ENCODE measurements at places on chromosomes 2 and 18.

GRCh38 chr18:32358529-32358928 is 112.2 kb downstream of the GAREM1 start:
- DNase-seq = no peak

DNA sequence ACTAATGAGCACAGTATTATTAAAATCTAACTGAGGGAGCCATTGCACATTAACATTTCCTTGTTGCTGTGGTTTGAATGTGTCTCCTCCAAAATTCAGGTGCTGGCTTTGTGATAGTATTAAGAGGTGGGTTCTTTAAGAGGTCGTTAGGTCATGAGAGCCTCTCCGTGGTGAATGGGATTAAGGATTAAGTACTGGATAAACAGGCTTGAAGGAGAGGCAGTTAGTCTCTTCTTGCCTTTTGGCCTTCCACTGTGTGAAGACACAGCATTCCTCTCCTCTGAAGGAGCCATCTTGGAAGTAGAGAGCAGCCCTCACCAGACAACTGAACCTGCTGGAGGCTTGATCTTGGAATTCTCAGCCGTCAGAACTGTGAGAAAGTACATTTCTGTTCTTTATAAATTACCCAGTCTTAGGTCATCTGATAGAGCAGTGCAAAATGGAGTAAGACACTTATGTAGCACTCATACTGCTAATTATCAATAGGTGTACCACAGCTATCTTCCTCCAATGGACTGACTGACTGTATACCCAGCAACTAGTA is 182.7 kb downstream of the MYO3B start:
- DNase-seq = no peak

- DNase-seq = no peak
Measured at GRCh38 chr2:206213514-206213845, 53.8 kb downstream of the EEF1B2 start.

DNA sequence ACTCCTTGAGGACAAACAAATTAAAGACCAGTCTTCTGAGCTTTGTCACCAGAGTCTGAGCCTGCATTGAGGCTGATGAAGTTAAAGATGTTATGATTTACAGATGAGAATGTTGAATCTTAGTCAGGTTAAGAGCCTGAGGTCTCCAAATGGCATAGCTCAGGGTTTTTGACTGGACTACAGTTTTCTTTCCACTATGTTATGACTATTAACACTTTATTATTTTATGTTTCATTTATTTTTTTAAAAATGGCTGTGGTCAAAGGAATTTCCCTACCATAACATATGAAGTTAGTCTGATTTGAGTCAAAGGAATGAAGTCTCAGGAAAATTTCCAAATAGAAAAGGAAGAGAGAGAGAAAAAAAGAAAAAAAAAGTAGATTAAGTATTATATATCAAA is 39.7 kb upstream of the CWC22 start:
- no peak for DNase-seq

GRCh38 chr2:207635468-207636200 is 10.4 kb upstream of the METTL21A start:
- DNase-seq = no peak

DNA sequence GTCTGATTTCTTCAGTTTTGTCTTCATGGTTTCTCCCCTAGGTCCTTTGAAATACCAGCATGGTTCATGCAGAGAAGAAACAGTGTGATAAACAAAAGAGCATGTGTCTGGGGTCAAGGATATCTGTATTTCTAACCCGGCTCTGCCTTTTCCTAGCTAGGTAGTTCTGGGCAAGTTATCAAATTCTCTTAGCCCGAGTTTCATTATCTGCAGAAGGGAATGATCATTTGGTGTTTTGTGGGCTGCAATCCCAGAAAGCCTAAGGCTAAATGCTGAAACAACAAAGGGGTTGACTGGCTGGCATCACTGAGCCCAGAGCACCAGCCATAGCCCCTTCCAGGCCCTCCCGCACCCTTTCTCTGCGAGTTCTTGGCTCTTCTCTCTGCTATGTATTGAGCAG is 51.7 kb upstream of the DAPL1 start:
- DNase-seq = no peak

- no peak for DNase-seq
Measured at GRCh38 chr18:78986018-78986481, 6.4 kb downstream of the SALL3 start.

- DNase-seq = no peak
Measured at GRCh38 chr18:44258576-44258975, 422.1 kb upstream of the SETBP1 start.

- no peak for DNase-seq
Measured at GRCh38 chr2:237955640-237956401, 11.0 kb upstream of the UBE2F start.

- DNase-seq = no peak
Measured at GRCh38 chr18:5145168-5145825, 51.8 kb downstream of the AKAIN1 start.

DNA sequence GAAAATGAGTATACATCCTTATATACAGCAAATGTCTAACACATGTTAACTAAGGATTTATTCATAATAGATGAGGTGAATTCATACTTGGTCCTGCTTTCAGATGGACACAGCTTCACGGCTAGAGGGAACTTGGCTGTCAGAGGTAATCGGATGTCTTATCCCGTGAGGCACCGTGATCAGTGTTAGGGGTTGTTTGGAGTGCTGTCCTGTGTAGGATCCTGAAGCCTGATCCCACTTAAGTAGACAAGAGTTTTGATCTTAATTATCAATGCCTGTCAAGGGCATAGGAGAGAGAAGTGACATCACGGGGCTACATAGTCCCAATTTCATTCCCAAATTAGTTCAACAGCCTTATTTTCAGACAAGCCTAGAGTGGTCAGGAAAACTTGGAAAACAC is 204.6 kb downstream of the RNF144A start:
- DNase-seq = no peak

GRCh38 chr2:197498937-197499593 is 575 bp downstream of the HSPD1 start:
- peak; percentile 81 for DNase-seq

- DNase-seq = no peak
Measured at GRCh38 chr2:179454443-179455171, 190.0 kb upstream of the SESTD1 start.

GRCh38 chr2:167988296-167988695 is 259.1 kb downstream of the STK39 start:
- no peak for DNase-seq

DNA sequence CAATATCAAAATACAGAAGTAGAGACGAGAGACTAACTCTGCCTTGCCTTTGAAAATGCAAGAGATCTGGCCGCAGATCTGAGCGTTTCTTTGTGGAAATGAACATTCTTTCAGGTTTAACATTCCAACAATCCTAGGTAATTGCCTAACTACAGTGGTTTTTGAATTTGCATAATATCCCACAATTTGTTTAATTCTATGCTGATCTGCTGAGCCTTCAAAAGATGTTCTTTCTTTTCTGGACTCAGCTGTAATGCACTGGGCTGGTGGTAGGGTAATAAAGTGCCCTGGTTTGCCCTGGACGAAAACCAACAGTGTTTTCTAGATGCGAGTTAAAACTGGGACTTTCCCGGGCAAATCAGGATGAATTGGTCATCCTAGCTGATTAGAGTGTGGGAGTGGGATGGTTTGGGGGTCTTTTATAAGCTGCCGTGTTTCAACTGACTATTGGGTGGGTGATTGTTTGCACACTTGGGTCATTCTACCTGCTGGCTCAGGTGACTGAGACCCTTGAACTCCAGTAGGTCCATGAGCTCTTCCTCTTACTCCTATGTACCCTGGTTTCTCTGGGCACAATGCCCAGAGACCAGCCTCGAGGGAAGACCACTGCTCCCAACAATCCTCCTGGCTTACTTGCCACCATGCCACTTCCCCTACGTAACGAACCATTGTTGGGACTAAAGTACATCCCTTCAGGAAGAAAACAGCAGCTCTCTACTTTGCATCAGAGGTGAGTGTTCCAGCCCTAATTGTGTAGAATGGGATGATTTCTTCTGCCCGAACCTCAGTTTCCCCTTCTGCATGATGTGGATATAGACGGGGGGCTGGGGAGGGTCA is 3.4 kb upstream of the PAX8 start:
- no peak for DNase-seq

GRCh38 chr2:190904640-190905261 is 24.1 kb downstream of the GLS start:
- DNase-seq = no peak

DNA sequence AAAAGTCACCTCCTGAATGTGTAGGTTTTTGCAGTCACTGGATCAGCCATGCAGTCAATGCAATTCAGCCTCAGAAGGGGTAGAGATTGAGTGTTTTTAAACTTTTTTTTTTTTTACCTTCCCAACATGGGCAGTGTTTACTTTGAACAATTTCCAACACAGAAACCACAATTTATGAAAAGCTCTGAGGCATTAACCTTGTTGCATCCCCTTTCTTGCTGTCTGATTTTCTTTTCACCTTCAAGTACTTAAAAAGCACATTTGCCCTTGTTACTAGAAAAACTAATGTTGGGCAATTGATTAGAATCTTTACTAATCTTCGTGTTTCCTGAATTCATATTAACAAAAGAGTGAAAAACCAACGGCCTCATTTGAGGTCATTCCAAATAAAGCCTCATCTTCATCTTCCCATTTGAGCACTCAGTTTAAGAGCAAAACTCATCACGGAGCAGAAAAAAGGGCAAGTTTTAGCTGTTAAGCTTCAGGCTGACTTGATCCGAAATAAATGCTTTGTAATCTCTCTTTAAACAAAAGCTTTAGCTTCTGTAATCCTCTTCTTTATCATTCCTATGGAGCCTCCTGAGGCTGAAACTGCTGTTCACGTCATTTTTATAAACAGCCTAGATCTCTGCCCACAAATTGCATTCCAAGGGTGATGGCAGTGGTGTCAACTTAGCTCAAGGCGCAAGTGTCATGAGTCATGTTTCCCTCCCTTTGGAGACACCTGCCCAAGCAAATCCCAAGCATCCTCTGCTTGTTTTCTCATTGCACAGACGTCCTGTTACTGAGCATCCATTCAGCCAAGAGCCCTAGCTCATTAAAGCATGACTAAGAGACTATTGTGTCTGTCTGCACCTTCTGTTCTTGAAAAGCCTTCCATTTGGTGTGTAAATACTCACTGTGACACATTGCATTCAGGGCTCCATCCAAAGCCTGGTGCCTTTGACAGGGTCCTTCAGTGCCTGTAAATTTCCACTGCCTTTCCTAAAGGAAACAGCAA is 107.7 kb downstream of the HNMT start:
- no peak for DNase-seq

DNA sequence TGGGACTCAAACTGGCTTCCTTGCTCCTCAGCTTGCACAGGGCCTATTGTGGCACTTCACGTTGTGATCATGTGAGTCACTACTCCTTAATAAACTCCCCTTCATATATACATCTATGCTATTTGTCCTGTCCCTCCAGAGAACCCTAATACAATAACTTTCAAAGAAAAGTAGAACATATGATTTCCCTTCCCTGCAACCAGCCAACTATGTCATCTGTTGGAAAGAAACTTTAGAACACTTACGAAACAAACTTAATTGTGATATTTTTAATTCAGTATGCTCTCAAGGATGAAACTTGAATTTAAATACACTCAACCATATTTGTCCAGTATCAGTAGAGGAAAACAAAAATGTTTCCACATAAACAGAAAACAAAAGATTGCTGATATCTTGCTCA is 84.4 kb downstream of the DYM start:
- no peak for DNase-seq

DNA sequence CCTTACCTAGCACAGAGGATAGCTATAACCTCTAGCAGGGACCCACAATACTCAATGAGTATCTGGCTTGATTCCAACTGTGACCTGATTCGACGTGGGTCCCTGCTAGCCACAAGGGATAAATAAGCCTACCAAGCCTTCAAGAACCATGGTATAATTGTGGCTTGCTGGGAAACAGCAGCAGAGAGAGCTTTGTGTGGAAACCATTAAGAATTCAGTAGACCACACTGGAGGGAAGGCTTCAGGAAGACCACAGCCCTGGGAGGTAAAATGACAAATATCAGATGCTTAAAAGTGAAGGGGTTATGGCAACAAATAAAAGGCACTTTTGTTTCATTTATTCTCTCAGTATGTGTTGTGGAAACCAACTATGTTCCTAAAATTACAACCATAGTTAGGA is 82.6 kb upstream of the WIPF1 start:
- DNase-seq = no peak

DNA sequence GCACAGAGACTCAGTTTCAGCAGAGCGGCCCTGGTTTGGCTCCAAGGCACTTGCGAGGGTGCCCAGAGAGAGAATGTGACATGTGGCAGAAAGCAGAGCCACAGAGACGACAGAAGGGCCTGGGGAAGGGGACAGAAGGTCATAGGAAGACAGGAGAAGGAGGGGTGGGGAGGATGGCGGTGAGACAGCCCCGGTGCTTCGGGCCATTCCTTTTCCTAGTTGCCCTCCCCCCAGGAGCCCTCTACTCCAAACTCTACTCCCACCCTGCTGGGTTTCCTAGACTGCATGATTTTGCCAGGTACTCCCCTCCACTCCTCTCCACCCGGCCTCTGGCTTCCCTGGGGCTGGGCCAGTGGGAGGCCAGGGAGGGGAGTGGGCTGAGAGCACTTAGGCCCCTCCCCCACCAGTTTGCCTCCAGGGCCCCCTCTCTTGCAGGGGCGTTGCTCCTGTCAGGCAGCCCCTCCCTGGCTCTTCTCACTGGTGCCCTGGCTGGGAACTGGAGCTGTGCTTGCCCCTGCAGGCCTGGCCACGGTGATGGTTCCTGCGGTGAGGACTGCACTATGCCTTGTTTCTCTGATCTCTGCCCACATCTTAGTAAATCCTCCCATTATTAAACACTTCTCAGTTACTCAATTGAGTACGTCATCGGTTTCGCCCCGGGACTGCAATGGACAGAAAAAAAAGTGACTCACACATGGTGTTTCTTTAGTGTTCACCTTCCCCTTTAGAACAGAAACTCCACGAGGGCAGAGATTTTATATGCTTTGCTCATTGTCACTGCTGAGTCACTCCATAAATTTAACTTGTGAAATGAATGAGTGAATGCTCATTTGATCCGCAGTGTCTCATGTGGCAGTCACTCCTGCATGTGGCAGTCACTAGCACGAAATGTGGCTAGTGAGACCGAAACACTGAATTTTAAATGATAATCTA is 58.7 kb upstream of the SP3 start:
- peak; percentile 70 for DNase-seq

DNA sequence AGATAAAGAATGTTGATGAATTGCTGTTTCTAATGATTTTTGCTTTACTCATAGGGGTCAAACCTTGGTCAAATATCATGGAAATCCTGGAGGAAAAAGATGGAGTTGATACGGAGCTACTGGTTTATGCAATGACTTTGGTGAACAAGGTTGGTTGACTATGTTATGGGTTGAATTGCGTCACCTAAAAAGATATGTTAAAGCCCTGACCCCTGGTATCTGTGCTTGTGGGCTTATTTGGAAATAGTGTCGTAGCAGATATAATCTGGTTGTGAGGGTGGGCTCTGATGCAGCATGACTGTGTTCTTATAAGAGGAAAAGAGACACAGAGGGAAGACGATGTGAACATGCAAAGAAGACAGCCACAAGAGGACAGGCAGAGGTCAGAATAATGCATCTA is 226.2 kb downstream of the TPGS2 start:
- no peak for DNase-seq

- no peak for DNase-seq
Measured at GRCh38 chr18:25736516-25736915, 353.9 kb downstream of the SS18 start.

GRCh38 chr2:49914281-49914680 is 760.0 kb upstream of the FSHR start:
- no peak for DNase-seq

GRCh38 chr18:79568543-79569205 is 110.9 kb upstream of the CTDP1 start:
- no peak for DNase-seq

- DNase-seq = no peak
Measured at GRCh38 chr2:120927265-120927628, 191.6 kb downstream of the GLI2 start.

Data from activated CD8-positive, alpha-beta memory T cell treated with anti-CD3 and anti-CD28 coated beads, Interleukin-2, amount 50 U/mL, for 48 hours (primary cell).